NCI-H2081 treated with DMSO at 0.1 percent for 48 hours (cell line): ENCODE measurements at places on chromosomes 6 and 20.

DNA sequence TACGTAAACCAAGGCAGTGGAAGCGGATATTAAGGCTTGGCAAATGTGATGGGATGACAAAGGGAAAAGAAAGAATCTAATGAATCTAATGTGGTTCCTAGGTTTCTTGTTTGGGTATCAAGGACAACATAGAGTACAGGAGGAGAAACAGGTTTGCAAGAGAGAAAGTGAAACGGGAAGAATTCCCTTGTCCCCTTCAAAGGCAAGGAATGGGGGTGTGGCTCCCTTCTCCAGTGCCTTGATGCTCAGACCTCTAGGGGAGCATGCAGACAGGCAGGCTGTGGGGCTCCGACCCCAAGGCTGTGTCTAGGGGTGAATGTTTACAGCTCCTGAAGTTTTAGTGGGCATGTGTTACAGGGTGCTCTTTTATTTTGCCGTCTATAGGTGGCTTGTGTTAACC lies 317.5 kb upstream of the HSF2 start:
- DNase-seq: no peak

DNA sequence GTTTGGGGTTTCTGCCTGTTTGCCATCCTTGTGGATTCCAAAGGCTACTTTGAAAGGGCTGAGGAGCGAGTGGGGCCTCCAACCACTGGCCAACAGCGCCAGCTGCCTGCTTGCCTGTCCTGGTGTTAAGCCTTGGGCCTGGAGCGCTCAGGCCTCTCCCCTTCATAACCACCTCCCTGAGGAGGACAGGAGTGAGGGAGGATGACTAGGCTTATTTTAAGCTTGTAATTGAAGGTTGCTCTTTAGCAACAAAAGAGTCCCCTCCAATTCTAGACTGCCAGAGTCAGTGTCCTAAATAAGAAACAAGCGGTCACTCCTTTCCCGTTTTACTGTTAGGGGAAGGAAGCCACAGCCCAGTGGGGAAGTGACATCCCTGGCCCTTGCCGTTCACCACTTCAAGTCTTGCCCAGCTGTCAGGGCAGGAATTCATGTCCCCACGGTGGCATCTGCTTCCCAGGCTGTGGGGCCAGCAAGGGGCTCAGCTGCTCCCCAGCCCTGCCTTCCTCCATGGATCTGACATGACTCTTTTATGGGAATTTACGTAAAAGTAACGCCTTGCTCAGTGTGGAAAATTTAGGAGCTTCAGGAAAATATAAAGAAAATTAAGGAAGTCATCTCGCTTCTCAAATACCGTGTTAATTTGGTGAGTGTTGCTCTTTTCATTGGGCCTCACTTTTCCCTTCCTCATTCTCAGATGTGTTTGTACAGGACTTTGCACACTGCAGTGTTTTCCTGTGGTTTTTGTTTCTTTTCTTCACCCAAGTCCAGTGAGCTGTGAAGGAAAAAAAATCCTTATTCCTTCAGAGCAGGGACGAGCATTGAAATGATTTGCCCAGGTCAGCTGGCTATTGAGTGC lies 57.8 kb downstream of the SSR1 start:
- no peak for DNase-seq

DNA sequence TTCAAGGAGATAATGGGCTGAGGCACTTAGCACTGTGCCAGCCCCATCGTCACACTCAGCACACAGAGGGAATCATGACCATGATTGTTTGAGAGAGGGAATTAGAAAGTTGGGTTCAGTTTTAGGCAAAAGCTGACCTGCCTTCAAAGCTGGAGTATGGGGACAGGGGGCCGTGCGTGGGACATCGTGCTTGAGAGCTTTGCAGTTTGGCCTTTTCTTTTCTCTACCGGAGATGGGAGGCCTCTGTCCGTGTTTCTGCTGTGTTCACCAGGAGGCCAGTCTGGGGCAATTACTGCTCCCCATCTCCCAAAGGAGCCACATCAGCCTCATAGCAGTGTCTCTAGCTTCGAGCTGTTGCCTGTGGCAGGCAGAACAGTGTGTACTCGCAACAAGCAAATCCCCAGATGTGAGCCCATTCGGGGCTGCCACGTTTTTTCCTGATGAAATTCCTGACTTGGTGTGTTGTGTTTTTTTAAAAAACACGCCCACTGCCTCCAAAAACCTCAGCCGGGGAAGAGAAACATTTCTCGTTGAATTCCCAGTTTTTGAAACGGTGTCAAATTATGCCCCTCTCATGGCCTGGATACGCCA lies 20.2 kb downstream of the EYA2 start:
- no peak for DNase-seq

DNA sequence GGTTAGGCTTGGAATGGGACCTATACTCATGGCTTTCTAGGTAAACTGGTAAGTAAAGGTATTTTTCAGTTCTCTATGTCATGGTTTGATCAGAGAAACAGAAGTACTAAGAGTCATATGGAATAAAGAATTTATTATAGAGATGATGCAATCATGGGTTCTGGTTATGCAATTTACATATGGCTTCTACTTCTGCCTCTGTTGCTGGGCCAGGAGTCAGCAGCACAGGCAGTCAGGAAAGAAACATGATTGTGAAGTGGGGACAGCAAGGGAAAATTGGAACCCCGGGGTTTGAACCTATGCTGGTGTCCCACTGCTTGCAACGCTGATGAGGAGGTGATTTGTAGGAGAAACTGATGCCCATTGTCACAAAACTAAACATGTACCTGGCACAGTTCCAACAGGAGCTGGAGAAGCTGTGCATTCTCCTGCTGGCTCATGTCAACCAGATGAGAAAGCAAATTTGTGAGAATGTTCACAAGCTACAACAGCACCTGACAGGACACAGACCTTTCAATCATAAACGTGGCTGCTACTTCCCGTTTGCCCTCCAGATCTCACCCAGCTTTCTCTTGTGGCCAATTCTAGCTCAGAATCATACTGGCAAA lies 887.1 kb downstream of the TFAP2A start:
- DNase-seq: no peak

GRCh38 chr20:57294550-57294949 lies 28.1 kb upstream of the BMP7 start:
- DNase-seq: no peak

DNA sequence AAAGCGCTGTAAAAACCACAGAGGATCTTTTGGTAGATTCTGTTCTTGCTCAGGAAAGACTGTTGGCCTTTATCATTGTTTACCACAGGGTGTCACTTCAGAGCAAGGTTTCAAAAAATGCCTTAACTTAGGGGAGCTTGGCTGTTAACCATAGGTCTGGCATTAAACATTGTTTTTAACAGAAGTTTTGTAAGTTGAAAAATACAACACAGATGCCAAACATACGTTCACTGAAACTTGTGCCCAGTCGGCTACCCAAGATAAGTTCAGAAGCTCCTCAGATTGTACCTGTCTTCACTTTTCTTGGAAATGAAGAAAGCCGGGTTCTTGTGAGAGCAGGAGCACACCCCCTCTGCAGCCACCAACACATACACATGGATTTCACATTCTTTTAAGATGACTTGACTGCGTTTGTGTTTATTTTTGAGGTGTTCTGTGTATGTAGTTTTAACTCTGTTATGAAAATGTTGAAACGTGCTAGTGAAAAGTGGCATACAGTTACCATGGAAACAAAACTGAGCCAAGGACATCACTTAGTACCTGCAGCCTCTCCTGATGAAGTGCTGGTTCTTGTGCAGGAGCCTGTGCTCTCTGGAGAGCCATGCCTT lies 64.9 kb downstream of the SYCP2L start:
- no peak for DNase-seq

- peak; percentile 33 for DNase-seq
These were observed 83.8 kb downstream of the FNDC1 start for GRCh38 chr6:159252955-159253508.

- no peak for DNase-seq
These were observed 24.4 kb downstream of the IL22RA2 start for GRCh38 chr6:137149035-137149393.

- DNase-seq: no peak
These were observed 30.9 kb downstream of the RNF146 start for GRCh38 chr6:127297502-127298070.

DNA sequence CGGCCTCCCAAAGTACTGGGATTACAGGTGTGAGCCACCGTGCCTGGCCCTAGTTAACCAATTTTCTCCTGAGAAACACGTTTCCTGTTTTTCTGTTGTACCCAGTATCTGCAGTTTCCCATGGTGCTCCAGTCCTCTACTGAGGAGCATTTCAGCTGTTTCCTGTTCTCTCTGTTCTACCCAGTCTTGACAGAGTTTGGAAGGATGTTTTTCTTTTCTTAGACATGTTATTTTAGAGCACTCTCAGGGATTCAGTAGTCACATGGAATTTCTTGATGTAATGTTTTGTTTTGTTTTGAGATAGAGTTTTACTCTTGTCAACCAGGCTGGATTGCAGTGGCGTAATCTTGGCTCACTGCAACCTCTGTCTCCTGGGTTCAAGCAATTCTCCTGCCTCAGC lies 129.8 kb upstream of the TIAM2 start:
- DNase-seq: no peak

DNA sequence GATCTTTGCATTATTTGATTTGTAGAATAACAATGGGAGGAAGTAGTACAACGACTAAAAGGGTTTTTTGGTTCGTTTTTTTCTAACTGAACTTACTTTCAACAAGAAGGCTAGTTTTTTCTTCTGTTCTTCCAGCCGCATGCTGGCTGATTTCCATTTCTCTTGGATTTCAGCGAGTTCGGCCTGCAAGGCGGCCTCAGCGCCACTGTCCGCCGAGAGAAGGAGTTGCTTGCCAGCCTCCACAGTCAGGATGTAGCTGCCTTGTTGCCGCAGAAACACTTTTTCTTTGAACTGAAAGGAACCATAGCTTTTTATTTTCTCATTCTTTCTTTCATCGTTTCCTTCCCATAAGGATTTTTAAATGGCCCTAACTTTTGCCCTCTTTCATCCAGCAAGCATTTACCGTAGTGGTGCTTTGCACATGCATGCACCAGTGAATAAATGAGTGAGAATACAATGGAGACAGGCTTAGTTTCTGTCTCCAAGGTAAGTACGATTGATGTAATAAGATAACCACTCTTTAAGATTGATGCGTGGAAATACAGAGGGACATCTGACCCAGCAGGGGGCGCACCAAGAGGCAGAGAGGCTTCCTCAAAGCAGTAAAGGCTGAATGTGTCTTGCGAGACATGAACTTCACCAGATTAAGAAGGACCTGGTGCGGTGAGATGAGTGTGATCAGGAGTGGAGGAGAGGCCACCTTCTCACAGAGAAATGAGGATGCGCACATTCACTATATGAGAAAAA lies 398.8 kb downstream of the ESR1 start:
- DNase-seq: no peak

DNA sequence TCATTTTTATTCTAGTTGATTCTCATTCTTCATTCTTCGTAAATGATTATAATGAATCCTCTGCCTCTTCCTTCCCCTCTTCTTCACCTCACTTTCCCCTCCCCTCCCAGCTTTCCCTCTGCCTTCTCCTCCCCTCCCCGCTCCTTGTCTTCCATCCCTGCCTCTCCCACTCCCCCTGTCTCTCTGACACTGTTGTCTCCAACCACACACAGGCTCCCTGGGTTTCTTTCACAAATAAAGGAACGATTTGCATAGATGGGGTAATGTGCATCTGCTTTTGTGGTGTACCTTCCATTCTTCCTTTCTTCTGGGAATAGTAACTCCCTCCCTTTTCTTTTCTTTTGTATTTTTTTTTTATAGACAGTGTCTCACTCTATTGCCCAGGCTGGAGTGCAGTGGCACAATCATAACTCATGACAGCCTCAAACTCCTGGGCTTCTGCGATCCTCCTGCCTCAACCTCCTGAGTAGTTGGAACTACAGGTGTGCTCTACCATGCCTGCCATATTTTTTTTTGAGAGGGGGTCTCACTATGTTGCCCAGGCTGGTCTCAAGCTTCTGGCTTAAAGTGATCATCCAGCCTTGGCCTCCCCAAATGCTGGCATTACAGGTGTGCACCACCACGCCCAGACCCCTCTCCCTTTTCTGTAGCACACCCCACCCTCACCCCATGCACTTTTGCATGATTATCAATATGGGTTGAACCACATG lies 318.6 kb downstream of the PRKN start:
- DNase-seq: no peak

DNA sequence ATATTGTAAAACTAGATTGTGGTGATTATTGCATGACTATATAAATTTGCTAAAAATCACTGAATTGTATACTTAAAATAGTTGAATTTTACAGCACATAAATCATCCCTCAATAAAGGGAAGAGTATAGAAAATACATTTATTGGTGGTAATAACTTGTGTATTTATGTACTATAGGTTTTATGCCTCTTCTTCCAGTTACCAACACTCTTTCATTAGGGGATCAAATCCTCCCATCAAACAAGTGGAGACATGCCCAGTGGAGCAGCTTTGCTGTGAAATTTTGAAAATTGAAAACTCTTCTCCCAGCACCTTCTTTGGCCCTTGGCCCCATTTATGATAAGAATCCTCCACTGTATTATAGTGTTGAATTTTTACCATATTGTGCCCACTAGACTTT lies 10.1 kb upstream of the SSR1 start:
- no peak for DNase-seq

DNA sequence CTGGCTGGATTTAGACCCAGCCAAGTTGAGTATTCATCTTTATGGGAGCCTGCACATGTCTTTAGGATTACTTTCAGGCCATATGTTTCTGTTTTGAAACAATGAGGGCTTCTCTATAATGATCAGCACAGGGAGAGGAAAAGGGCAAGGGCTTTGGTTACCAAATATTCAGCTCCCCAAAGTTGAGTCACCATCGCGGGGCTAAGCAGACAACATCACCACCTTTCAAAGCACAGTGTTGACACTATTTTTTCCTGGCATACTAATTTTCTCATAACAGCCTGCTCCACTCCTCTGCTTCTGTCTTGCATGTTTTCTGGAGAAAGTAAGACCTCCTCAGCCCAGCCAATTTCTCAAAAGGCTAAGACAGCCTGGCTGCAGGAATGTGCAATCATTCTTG lies 4.9 kb downstream of the SCML4 start:
- no peak for DNase-seq

DNA sequence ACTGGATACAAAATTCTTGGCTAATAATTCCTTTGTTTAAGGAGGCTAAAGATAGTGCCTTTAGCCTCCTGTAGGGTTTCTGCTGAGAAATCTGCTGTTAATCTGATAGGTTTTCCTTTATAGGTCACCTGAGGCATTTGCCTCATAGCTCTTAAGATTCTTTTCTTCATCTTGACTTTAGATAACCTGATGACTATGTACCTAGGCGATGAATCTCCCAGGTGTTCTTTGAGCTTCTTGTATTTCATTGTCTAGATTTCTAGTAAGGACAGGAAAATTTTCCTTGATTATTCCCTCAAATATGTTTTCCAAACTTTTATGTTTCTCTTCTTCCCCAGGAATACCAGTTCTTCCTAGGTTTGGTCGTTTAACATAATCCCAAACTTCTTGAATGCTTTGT lies 479.4 kb upstream of the MAN1A1 start:
- DNase-seq: no peak

DNA sequence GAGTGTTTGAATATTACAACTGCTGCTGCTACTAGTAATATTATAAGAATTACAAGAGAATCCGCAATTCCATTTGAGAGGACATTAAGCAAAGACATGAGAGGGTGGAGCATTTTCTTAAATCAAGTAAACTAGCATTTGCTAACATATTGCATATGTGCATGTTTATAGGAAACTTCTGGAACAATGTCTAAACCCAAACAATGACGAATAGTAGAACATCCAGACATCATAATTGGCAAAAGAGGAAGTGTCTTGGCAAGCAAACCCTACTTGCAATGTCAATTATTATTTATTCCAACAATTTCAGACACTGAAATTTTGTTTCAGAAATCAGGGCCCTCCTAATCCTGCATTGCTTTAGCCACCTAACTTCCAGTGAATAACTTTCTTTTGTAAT lies 1155.3 kb upstream of the GJE1 start:
- DNase-seq: no peak

- no peak for DNase-seq
These were observed 129.1 kb upstream of the OLIG3 start for GRCh38 chr6:137623293-137623692.
